Suppressor macrophage (primary cell): ENCODE measurements at places on chromosomes 2 and 18.

DNA sequence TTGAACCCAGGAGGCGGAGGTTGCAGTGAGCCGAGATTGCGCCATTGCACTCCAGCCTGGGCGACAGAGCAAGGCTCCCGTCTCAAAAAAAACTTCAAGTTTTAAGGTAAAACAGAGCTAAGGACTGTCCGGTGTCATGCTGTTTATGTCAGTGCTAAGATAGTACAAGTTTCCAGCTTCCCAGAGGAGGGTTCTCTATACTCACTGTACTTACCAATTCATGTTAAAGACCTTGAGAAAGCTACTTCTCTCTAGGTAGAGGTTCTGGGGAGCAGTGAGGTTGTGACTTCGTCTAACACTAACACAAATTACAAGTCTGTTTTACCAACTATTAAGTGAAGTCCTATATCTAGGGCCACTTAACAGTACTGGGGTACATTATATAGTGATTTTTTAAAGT, 18.8 kb downstream of the METTL21A start:
- no peak for DNase-seq

DNA sequence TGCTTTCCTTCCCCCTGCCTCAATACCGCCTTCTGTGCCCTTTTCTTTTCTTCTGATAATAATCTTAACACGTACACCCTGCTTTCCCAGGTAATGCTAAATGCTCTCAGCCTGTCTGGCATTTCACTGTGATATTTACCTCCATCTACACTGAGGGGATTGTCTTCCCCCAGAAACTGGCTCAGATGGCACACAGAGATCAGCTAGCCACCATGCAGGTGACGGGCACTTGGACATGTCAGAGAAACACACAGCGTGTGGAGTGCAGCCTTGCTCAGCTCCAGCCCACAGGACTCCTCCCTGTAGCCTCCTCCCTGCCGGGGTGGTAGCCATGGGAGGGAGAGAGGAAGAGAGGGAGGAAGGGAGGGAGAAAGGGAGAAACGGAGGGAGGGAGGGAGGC, 131.2 kb downstream of the EIPR1 start:
- no peak for DNase-seq

- no peak for DNase-seq
Measured at GRCh38 chr18:7157760-7158159, 40.2 kb upstream of the LAMA1 start.

DNA sequence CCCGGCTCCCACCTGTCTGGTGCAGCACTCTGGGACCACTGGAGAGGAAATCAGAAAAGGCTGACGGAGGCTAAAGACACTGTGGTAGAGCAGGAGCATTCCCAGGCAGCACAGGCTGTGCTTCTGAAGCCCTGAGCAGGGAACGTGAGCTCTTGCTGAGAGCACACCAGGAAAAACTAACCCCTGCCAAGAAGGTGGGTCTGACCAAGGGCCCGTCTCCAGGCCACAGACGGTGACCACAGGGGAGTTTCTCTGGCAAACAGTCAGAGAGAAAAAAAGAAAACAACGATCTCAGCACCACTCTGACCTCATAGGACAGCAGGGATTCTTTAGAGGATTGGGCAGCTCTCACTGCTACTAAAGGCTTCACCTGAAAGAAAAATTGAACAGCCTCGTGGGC, 201.4 kb downstream of the AFF3 start:
- no peak for DNase-seq

DNA sequence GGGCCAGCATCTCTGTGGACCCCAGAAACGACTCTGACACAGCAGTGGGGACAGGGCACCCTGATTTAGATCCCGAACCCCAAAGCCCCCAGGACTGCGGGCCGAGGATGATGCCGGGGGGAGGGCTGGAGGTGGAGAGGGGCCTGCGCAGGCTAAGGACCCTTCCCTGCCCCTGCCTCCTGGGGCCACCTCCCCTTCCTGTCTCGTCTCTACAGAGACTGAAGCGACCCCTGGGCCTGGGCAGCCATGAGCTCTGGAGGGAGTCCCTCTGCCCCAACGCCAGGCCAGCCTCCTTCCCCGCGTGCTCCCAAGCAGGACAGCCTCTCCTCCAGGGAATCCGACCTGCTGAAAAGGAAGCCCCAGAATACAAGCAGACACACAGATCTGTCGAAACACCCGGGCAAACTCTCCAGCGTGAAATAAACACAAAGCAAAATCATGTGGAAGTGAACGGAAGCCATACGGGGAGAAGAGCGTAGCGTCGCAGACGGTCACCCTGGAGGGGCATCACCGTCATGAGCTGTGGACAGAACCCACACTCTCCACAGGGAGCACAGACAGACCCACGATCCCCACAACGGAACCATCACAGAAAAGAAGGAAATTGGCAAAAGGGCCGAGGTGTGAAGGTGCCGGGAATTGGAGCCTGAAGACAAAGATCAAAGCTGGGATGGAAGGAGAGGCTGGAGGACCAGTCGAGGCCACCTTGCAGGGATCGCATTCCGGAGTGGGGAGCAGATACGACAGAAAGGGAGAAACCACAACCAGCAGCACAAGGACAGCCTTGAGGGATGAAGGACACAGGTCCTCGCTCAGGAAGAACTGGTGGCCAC, 51.0 kb upstream of the CTDP1 start:
- peak; percentile 1 for DNase-seq

- DNase-seq: peak; percentile 47
Measured at GRCh38 chr2:74985978-74986609, 27.7 kb downstream of the POLE4 start.

DNA sequence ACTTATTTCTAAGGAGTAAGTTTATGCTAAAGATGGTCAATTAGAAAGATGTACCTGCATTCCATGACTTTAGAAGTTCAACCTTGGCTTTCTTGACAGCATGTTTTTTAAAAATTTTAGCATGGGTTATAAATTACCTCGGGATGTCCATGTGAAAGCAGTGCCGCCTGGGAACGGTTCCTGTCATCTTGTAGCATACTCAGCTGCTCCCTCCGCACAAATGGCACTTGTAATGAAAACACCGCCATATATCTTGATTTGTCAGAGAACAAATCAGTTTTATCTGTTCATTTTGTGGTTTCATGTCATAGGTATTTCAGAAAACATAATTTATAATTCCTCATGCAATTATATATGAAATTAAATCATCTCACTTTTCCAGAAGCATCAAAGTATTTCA, 38.3 kb downstream of the SATB2 start:
- no peak for DNase-seq

- no peak for DNase-seq
Measured at GRCh38 chr2:66526180-66526579, 91.3 kb downstream of the MEIS1 start.

DNA sequence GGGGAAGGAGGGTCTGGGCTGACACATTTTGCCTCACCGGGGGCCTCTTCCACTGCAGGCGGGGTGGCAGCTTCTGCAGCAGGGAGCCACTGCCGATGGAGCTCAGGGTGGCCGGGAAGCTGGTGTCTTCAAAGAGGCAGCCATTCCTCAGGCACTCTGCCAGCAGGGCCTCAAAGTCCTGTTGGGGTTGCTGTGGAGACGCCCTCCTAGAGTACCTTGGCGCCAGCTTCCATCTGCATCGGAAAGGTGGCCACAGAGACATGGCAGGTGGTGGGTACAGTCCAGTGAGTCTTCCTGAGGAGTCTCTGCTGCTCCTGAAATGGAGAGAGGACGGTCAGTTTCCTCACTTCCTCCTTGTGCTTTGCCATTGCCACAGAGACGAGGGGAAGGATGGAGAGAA, 12.1 kb downstream of the CAPN14 start:
- peak; percentile 26 for DNase-seq

DNA sequence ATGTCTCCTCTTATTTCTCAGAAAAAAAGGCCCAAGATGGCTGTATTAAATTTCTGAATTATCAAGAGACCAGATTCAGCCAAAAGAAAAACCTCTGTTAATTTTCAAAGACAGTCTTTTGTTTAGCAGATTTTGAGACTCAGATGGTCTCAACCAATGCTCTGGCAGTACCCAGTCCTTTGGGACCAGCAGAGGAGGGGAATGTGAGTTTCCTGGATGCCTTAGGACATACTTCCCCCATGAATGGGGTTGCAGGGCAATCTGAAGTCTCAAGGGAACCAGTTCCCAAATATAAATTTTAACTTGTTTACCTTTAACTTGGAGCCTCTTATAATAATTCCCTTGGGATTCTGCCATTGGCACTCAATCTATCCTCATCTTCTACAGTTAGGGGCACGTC, 107.8 kb upstream of the ZNF521 start:
- DNase-seq: no peak

- no peak for DNase-seq
Measured at GRCh38 chr2:150860301-150860700, 372.8 kb upstream of the RND3 start.

DNA sequence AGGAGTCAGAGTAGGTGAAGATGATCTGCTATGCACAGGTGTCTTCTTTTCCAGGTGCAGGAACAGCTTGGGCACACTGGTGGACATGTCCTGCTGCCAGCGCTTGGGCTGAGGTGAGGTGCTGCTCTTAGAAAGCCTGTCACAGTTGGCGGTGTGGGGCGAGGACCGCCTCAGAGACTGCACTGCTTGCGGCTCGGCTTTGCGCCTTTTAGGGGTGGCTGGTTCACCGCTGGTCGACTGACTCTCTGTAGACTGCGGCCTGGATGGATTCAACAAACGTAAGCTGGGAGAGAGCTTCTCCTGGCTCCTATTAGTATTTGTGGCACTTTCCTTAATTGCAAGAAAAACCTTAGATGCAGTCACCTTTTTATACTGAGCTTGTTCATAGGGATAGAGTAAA, 1.7 kb downstream of the MSL3B start:
- no peak for DNase-seq

DNA sequence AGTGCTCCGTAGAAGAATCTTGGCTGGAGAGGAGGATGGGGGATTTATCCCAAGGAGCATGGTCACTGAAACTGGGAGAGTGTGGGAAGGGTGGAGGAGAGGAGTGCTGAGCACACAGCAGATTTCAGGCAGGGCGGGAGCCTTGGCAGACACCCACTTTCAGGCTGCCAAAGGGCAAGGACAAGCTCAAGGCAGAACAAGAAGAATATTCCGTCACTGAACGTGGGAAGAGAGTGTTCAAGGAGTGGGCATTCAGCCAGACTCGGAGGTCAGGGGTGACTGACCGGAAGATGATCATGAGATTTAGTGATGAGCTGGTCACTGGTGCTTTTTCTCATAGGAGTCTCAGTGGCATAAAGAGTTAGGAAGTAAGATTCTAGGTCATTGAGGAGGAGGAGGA, 136.2 kb upstream of the RASGRP3 start:
- DNase-seq: no peak

DNA sequence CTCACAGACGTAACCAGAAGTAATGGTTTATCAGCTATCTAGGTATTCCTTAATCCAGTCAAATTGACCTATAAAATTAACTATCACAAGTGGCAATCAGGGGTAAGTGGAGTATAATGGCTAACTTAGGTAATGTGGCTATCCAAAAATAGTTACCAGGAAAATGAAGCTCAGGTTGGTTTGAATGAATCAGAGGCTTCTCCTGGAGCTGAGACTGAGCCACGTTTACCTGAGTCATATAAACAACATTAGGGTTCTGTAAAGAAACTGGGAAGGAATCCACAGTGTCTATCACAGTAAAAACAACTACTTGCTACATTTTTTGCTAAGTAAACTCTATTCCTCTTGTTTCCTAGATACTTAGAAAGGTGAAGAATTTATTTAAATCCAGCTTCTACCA, 236.0 kb upstream of the SPHKAP start:
- DNase-seq: no peak
